Adrenal gland (tissue), 19 donors: ENCODE measurements at places on chromosomes 6 and 20. TPM values are rescaled to one million over a fixed set of nuclear protein-coding genes. Genes with fewer than 3 reads are reported as not detected.

DNA sequence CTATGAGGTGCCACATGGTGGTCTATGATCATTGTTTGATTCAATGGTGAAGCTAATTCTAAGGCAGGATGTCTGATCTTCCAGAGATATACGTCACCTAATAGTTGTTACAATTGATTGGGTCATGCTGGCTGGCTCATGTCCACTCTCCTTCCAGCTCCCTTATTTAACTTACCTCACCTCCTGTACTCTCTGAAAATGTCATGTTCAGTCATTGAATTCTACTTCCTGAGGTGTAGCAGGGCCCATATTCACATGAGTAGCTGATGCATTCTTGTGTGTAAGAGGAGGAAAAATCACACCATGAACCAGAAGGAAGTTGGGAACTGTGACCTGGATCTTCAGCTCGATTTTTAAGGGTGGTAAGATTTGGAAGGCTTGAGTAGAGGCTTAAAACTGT is 795.8 kb downstream of the QKI start:
- H3K4me3 ChIP-seq, result no peak overlapping the region
- no peak for DNase-seq
- H3K27me3 ChIP-seq, result peaks cover 3% of the 10 kb centered on the region
- H3K4me1 ChIP-seq, result no peaks in the 10 kb centered on the region
- H3K36me3 ChIP-seq, result no peaks in the 10 kb centered on the region

DNA sequence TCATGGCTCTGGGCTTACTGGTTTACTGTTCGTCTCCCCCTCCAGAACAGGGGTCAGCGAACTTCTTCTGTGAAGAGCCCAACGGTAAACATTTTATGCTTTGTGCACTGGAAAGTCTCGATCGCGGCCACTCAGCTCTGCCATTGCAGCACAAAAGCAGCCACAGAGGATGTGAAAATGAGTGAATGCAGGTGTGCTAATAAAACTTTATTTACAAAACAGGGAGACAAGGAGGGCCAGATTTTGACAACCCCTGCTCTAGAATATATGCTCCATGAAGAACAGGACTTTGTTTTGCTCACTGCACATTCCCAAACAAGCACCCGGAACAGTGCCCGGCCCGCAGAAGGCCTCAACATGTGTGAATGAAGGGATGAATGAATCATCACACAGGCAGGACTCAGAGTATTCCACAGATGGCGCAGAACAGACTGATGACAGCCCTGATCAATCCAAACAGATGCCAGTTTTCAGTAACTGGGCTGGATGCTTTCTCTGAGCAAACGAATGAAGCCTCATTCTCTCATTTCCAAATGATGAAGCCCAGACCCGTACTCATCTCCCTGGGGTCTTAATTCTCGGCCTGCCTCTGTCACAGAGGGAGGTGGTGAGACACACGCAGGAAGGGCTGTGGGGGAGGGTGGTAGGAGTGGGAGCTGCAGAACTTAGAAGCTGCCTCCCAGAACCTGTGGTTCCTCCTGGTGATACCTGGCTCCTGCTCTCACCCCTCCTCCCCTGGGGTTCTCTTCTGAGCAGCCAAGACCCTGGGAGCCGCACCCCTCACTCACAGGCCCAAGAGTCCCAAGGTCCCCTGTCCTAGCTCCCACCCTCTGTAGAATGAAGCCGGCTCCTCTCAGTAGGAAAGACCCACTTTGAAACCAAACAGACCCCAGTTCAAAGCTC is 196.4 kb downstream of the PREX1 start:
- peaks cover 57% of the 10 kb centered on the region for H3K36me3 ChIP-seq
- H3K27me3 ChIP-seq, result no peaks in the 10 kb centered on the region
- no peak for DNase-seq
- H3K4me1 ChIP-seq, result peaks cover 7% of the 10 kb centered on the region
- no peak overlapping the region for H3K4me3 ChIP-seq
- H3K27ac ChIP-seq, result no peak overlapping the region

GRCh38 chr6:43789447-43789846 is 19.4 kb downstream of the VEGFA start:
- no peak for DNase-seq
- no peaks in the 10 kb centered on the region for H3K4me1 ChIP-seq
- peaks cover 15% of the 10 kb centered on the region for H3K36me3 ChIP-seq

- no peak for DNase-seq
- H3K27me3 ChIP-seq, result no peaks in the 10 kb centered on the region
- H3K4me1 ChIP-seq, result no peaks in the 10 kb centered on the region
- no peak overlapping the region for H3K27ac ChIP-seq
- H3K4me3 ChIP-seq, result no peak overlapping the region
Observed at GRCh38 chr6:129130959-129131681, 248.2 kb downstream of the LAMA2 start.

DNA sequence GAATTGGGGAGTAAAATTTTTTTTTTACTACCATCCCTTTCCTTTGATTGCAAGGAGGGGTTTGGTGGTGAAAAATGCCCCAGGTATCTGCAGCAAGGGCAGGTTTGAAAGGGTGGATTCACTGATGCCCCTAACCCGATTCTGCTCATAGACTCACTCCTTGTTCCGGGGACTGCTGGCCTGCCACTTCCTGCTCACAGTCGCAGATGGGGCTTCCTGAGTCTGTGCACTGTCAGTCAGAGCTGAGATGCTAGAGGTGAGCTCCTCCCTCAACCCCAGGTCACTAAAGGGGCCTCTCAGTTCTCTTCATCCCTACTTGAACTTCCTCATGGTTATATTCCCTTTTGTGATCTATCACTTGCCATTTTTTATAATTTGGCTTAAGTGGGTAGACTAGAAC is 357.9 kb downstream of the FARS2 start:
- no peaks in the 10 kb centered on the region for H3K36me3 ChIP-seq
- no peak for DNase-seq
- H3K4me3 ChIP-seq, result no peak overlapping the region
- H3K4me1 ChIP-seq, result no peaks in the 10 kb centered on the region
- H3K27me3 ChIP-seq, result no peaks in the 10 kb centered on the region
- H3K27ac ChIP-seq, result no peak overlapping the region

HLA-DRA gene
- polyA plus RNA-seq, result 129 TPM

DEFB124 gene
- not detected for polyA plus RNA-seq

TDRD6 gene
- polyA plus RNA-seq, result 1.3 TPM

HLA-G gene
- not detected for polyA plus RNA-seq
